ENCODE measurements at places on chromosomes 2 and 18.

DNA sequence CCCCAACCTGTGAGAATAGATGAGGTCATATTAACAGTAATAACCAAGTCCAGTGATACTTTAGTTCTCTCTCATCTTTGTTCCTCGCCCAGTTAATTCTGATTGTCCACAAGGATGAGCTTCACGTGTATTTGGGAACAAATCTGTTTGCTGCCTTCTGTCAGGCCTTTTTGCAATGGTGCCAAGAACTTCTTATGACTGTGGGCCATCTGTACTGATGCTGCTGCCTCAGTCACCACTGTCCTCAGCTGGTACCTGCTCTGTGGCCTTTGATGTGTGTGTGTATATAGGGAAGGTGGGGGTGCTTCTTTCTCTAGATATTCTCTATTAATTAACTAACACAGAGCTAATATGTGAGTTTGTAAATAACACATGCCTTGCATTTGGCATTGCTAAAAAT, 392.9 kb downstream of the TGIF1 start:
- DNase-seq, result no peak

DNA sequence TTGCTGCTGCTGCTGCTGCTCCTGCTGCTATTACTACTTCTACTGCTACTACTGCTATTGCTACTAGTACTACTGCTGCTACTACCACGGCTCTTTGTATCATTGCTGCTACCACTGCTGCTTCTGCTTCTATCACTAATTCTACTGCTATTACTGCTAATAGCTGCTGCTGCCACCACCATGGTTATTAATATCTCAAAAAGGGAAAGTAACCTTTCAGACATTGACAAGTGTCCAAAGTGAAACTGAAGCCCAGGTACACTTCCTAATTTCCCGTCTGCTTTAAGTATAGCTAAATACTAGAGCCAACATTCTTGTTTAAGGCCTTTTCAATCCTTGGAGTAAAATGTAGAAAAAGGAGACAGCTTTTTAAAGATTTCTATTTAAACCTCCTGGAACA, 45.4 kb upstream of the EHBP1 start:
- DNase-seq, result no peak

- no peak for DNase-seq
These were observed 1348.0 kb upstream of the TMEFF2 start for GRCh38 chr2:193542762-193543161.

GRCh38 chr18:78492813-78493371, 486.7 kb upstream of the SALL3 start:
- DNase-seq, result no peak

DNA sequence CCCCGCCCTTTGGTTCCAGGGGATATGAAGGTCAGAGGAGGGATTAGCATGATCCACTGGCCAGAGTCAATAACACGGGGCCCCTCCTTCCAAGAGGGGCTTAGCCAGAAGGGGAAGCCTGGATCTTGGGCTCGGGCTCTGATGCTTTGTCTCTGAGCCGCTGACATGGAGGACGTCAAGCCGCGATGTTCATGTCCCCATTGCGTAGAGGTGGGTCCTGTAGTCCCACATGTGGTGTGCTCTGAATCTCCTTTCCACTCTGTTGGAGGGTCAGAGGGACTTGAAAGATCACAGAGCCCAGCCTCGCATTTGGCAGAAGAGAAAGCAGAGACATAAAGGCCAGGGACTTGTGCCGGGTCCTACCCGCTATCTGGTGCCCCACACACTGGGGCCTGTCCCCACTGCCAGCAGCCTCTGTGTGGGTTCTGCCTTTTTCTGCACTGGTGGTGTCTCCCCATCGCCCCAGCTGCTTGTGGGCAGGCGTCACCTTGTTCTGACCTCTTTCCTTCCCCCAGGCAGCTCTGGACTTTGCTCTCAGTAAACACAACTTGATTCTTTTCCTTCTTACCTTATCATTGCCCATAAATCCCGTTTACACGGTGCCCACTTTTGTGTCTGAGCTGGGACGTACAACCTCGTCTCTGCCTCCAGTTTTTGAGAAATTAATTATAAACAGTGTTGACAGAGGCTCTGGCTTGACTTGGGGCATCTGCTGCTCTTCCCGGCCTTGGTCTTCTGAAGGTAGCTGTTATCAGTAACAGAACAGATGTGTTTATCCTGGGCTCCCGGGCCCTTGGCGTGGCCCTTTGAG, 48.8 kb downstream of the SH3BP4 start:
- DNase-seq, result no peak

DNA sequence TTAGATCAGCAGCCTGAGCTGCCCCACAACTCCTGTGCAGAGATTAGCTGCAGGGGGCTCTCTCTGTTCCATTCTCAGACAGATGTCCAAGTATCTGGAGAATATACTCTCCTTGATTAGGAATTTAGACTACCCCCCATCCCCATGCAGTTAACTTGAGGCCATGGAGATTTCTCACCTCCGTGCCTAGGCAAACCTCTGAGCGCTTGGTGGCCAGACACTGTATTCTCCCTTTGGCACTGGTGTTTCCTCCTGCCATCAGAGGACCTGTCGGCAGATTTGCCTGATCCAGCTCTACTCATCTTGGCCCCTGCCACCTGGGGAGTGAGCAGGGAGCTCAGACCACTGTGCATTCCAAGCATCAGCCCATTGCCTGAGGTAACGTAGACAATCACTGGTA, 48.3 kb downstream of the ZNF804A start:
- DNase-seq, result no peak
